Stimulated activated CD4-positive, alpha-beta T cell treated with anti-CD3 and anti-CD28 coated beads, Interleukin-1b, Interleukin-23, amount 100 ng/mL, for 1 hour (primary cell): ENCODE measurements at places on chromosomes 7 and 10.

DNA sequence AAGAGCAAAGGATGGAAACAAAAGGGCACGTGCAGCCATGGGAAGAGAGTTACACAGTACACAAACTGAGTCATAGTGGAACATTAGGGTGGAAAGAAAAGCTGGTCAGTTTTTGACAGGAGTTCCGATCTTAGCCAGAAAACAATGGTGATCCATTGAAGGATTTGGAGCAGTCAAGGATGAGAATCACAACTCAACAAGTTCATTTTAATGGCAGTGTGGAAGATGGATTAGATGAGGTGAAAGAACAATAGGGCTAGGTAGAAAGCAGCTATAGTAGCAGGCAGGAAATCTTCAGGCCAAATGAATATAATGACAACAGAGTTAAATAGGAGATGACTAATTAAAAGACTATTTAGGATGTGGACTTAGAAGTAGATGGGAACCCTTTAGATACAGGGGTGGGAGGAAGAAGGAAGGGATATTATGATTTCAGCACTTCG, 136.3 kb downstream of the DOCK4 start:
- no peak for DNase-seq

GRCh38 chr7:107364787-107365186, 105.1 kb upstream of the GPR22 start:
- DNase-seq, result no peak

DNA sequence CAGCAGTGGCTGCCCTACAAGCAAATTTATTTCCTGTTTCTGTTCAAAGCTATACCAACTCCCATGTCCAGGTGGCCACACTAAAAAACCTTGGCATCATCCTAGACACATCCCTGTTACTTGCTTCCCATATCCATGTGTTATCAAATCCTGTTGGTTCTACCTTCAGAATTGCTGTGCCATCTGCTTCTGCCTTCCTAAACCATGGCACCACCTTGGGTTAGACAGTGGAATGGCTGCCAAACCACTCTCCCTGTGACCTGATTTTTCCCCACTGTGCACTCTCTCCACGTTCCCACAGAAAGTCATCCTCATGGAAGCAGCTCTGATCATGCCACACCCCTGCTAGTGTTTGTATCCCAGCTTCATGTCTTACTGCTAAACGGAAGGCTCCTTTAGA, 697.6 kb upstream of the GALNT17 start:
- no peak for DNase-seq

DNA sequence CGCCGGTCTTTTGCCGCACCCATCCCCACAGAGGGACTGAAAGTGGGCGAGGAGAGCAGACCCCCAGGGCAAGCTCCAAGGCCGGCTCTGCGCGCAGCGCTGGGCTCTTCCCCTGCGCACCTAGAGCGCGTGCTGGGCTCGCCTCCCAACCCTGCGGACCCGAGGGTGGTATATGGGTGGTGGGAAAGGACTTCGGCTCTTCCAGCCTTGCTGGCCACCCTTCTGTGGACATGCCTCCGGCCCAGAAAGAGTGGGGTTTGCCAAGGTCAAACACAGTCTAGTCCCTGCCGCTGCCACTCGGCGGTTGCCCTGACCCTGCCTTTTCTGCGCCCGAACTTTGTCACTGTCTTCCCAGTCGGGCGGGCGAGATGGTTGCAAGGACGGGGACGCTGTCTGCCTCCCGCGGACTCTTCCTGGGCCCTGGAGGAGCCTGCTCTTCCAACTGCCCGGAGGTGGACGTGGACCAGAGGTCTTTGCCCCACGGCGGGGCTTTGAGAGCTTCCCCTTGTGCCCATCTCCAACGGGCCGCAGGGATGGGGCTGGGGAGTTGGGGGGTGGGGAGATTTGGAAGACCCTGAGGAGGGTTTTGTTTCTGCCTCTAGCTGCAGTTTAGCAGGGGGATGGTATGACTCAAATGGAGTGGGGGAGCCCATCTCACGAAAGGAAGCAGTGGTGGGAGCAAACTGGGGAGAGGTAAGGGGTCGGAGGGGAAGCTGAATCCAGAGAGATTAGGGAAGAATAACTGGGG, 1.5 kb downstream of the ADCY1 start:
- no peak for DNase-seq

DNA sequence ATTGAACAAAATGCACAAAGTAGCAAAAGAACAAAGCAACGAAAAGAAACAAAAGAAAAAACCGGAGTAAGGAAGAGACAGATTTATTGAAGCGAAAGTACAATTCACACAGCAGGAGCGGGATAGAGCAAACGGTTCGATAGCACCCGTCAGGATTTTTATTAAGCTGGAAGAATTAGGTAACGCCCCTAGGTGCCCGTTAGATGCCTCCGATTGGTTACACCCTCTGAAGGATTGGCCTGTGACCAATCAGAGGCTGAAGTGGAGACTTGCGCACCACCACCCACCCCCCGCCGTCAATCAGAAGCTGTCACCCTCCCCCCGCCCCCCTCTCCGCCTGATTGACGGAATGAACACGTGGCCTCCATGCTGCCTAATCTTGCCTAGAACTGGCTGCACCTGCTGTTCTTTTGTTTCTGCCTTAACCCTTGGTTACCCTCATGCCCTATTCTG, 16.8 kb downstream of the OCM2 start:
- no peak for DNase-seq

DNA sequence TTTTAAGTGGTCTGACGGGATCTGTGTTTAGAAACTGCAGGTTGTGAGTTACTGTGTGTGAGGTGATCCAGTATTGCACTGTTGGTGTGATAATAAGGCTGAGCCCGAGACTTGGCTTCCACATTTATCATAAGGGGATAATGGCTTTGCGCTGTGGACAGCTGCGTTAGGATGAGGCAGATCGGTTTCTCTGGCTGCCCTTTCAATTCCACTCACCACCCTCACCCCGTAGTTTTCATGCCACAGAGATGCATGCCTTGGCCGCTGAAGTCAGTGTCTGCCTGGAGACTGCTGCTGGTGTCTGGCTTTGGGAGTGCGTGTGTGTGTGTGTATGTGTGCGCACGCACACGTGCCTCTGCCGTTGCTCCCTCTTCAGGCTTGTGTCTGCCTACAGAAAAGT, 273.0 kb downstream of the CCDC3 start:
- no peak for DNase-seq

GRCh38 chr7:2313450-2314208, 612 bp downstream of the SNX8 start:
- no peak for DNase-seq

- DNase-seq, result no peak
These were observed 209.4 kb downstream of the CELF2 start for GRCh38 chr10:11227103-11227502.

DNA sequence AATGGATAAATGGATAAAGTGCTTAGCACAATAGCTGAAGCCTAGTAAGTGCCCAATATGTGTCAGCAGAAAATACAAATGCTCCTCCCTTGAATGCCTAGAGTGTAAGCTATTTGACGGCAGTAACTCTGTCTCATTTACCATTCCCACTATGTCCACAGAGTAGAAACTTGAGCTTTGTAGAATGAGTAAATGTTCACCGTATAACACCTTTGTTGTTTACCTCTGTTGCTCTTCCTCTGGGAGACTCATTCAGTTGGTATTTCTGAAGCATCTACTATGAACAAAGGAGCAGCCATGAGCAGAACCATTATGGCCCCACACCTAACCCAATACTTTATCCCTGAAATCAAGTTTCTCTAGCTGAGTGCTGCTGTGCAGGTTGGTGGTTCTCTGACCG, 8.4 kb upstream of the SLC16A12 start:
- no peak for DNase-seq

DNA sequence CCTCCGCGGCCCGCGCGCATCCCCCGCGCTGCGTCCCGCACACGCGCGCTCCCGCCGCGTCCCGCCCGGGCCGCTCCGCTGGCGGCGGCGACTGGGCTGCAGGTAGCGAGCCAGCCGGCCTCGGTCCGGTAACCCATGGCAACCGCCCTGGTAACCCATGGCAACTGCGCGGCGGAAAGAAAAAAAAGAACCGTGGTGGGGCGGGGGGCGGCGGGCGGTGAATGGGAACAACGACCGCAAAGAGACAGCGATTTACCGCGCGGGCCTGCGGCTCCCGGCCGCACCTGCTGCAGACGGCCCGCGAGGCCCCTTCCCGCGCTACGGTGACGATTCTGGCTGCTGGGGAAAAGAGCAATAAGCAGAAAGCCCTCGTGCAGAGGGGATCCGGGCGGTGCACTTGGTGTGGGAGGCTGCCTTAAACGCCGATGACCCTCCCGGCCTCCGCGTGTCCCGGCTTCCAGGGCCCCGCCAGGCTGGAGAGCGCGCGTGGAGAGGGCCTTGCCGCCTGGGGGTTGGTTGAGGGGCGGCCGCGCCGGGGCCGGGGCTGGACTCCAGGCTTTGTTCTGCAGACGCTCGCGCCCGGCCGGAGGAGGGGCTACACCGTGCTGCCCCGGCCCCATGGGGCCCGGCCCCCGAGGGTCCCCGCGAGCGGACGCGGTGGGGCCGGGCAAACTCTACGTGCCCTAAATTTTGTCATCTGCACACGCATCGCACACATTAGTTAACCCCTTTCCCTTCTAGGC, 84.7 kb downstream of the SNX10 start:
- DNase-seq, result no peak

DNA sequence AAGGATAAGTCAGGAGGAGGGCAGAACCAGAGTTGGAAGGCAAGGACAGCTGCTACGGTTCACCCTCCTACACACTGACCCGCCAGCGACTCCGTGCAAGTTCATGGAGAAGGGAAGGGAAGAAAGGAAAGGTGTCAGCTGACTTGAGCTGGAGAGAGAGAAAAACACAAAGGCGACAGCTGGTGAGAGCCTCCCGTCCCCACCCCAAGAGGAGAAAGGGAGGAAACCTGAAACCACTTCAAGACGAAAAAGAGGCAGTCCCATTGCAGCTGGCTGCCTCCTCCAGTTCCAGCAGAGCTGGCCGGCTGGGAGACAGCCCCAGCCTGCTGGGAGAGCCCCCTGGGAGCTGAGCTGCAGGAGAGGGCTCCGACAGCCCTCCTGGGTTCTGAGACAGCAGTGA, 75.2 kb downstream of the PARD3 start:
- DNase-seq, result no peak

- DNase-seq, result no peak
These were observed 588.8 kb downstream of the INHBA start for GRCh38 chr7:41114131-41114530.

DNA sequence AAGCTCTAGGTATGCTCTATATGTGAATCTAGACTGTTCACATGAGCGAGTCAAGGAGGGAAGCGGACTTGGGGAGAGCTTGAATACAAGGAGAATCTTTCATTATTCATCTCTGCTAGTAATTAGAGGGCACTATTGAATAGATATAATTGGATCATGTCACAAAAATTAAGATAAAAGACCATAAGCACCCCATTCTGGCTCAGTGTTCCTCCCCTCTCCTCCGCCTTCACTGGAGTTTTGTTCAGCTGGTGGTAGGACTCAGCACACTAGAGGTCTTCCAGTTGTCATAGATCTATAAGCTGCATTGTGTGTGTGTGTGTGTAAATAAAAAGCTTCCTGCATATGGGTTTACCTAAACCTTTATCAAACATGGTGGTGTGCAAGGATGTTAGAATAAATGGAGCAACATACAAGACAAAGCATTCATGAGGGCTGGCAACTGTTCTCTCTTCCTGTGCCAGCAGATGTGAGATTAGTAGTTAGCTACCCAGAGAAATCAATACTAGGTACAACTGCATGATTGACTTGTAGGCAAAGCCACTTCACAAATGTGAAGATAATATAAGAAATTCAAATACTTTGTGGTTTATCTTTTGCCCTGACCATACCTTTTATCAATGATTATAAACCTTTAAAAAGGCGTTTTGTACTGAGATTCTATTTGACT, 142.6 kb downstream of the CREB5 start:
- no peak for DNase-seq

- no peak for DNase-seq
These were observed 4.6 kb upstream of the C10orf95 start for GRCh38 chr10:102455893-102456471.

DNA sequence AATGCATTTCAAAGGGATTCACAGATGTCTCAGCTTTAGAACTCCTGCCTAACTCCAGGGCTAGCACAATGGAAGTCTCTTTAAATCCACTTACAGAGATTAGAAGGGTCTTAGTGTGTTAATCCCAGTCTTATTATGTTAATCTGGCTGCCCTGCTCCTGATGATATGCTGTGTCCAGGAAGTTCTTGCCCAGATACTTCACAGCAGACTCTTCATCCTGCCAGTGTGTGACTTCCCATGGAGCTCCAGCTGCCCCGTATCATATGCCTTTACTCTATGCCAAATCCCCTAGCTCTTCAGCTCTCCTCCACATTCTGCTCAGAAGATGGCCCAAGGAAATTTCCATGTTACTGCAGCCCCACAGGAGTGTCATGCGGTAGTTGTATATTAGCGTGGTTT, 533.8 kb downstream of the GALNT17 start:
- no peak for DNase-seq

GRCh38 chr10:121076776-121077715, 225.9 kb downstream of the WDR11 start:
- DNase-seq, result no peak

- DNase-seq, result no peak
These were observed 4.7 kb upstream of the NOS3 start for GRCh38 chr7:150986099-150986512.

GRCh38 chr10:97132273-97132672, 53.5 kb downstream of the SLIT1 start:
- no peak for DNase-seq

- DNase-seq, result no peak
These were observed 50.1 kb downstream of the COL1A2 start for GRCh38 chr7:94444813-94445212.

DNA sequence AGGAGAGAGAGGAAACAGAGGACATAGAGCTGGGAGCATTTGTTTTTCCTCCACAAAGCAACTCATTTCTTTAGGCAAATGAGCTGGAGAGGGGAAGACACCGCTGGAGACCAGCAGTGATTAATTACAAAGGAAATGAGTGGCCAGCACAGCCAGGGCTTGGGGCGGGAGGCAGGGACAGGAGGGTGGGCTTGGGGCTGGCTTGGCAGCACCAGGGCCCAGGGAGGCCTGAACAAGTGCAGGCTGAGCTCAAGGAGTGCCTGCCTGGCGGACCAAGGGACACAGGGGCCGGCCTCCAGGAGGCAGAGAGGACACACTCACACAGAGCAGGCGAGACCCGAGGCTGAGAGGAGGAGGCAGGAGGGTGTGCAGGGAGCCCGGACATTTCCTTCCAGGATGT, 149.0 kb upstream of the UNC5B start:
- DNase-seq, result no peak

GRCh38 chr7:33753881-33754525, 151.3 kb upstream of the BMPER start:
- no peak for DNase-seq
